Left lung (tissue), 14 donors: ENCODE measurements at places on chromosomes 5 and 9. TPM values are rescaled to one million over a fixed set of nuclear protein-coding genes. Genes with fewer than 3 reads are reported as not detected.

DNA sequence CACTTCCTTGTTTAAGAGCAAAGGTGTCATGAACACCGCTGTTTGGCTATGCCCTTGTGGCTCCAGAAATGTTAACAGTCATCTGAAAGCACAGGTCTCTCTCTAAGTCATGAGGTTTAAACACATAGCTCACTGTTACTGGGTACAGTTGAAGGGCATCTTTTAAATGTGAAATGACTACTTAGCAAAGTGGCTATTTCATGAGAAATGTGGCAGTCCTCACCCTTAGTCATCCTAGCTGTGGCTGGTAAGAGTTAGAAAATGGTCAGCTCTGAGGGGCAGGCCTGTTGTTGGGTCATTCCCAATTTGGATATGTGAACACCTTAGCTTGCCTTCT lies 24.2 kb upstream of the TMEM171 start:
- H3K4me3 ChIP-seq = no peak overlapping the region
- no peak for DNase-seq
- H3K27me3 ChIP-seq = no peaks in the 10 kb centered on the region
- H3K4me1 ChIP-seq = no peaks in the 10 kb centered on the region
- no peak overlapping the region for H3K27ac ChIP-seq

DNA sequence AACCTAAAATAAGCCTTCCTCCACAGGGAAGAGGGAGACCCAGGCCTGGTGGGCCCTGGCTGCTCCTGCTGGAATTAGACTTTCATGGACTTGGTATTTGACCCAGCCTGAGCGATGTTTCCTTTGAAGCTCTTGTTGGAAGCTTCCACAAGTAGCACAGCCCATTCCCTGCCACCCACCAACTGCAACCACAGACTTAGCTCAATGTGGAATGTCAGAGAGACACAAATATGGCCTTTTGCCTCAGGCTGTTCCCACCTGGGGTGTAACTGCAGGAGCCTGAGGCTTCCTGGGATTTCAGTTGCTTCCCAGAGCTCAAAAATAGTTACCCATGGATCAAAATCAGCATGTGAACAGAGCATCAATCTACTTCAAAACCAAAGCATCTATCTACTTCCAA lies 70.3 kb upstream of the LHFPL2 start:
- peaks cover 9% of the 10 kb centered on the region for H3K4me1 ChIP-seq
- H3K4me3 ChIP-seq = no peak overlapping the region
- no peak overlapping the region for H3K27ac ChIP-seq

DNA sequence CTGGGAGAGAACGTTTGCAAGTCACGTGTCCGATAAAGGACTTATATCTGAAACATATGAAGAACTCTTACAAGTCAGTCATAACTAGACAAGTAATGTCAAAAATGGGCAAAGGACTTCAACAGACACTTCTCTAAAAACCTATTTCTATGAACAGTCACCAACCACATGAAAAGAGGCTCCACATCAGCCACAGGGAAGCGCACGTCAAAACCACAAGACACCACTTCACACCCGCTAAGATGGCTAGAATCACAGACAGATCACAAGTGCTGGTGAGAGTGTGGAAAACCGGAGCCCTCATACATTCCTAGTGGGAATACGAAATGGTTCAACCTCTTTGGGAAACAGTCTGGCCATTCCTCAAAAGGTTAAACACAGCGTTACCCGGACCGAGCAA lies 11.5 kb upstream of the CARD9 start:
- DNase-seq = no peak
- no peaks in the 10 kb centered on the region for H3K27me3 ChIP-seq

DNA sequence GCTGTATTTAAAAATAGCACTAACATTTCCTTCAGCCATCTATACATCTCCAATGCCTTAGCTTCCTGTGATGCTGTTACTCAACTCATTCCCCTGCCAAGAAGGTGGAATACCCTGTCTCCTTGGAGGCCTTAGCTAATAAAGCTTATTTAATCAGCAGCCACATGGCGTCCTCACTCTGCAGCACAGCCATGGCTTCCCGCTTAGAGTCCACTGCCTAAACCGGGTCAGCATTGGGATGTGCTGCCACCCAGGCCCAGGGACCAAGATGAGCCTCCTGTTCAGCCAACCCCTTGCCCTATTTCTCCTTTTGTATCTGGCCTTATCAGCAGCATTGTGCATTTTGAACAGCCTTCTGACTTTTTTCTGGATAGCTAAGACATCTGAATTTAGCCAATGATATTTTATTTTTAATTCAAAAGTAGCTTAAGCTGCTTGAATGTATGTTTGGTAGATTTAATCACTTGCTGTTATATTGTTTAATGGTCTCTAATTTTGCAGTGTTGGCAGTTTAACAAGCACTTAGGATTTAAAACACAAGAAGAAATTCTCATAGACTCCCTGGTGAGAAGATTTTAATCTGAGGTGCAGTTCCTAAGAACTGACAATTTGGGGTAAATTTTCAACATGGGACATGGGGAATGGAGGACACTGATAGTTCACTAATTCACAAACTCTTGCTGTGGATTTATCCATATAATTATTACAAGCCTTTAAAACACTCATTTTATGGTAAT lies 113.0 kb downstream of the RPS23 start:
- peak overlapping the region; percentile 42 for H3K27ac ChIP-seq
- no peaks in the 10 kb centered on the region for H3K36me3 ChIP-seq
- peaks cover 15% of the 10 kb centered on the region for H3K4me1 ChIP-seq
- no peak overlapping the region for H3K4me3 ChIP-seq
- no peaks in the 10 kb centered on the region for H3K27me3 ChIP-seq

- no peaks in the 10 kb centered on the region for H3K36me3 ChIP-seq
- H3K27me3 ChIP-seq = peaks cover 34% of the 10 kb centered on the region
- DNase-seq = no peak
- H3K4me1 ChIP-seq = peaks cover 9% of the 10 kb centered on the region
These were observed 109.4 kb downstream of the TMEM174 start for GRCh38 chr5:73282383-73282782.

- H3K27me3 ChIP-seq = no peaks in the 10 kb centered on the region
- no peaks in the 10 kb centered on the region for H3K4me1 ChIP-seq
- DNase-seq = no peak
- H3K4me3 ChIP-seq = no peak overlapping the region
- H3K36me3 ChIP-seq = no peaks in the 10 kb centered on the region
These were observed 400.1 kb upstream of the PCSK5 start for GRCh38 chr9:75490326-75490725.

DNA sequence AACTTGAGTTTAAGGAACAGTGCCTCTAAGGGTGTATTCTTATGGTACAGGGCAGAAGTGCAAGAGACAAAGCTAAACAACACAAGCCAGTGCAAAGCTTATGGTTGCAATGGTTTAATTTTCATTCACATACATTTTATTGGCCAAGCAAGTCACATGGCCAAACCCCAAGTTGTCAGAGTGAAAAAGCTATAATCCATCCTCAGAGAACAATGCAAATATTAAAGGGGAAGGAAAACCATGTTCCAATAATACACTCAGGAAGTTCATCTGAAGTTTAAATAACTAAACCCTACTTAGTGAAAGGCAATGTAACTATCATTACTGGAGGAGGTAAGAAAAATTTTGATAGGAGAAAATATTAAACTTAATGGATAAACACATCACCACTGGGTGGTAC lies 26.6 kb upstream of the TLR4 start:
- DNase-seq = no peak
- H3K4me3 ChIP-seq = no peak overlapping the region
- no peak overlapping the region for H3K27ac ChIP-seq
- peaks cover 15% of the 10 kb centered on the region for H3K4me1 ChIP-seq
- no peaks in the 10 kb centered on the region for H3K27me3 ChIP-seq

DNA sequence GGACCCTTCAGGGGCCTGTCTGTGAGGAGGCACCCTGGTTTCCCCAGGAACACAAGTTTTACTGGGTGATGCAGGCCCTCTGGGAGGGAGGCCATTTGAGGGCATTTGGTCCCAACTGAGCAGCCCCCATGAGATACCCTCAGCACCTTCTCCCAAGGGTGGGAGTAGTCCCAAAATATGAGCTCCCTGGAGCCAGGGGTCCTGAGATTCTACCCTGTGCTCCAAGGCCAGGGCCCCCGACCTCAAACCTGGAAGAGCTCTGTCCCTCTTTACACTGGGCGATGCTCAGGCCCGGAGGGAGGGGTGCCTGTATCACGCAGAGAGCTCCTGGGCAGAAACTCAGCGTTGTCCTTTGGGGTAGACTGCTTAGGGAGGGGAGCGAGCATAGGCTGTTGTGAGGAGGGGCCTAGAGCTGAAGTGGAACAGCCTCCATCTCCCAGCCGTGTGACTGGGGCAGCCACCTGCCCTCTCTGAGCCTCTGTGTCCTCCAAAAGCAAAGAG lies 64.0 kb upstream of the SYNPO start:
- H3K4me3 ChIP-seq = no peak overlapping the region
- DNase-seq = no peak
- no peaks in the 10 kb centered on the region for H3K4me1 ChIP-seq
- H3K36me3 ChIP-seq = no peaks in the 10 kb centered on the region
- H3K27ac ChIP-seq = no peak overlapping the region

- peak overlapping the region; percentile 91 for H3K27ac ChIP-seq
- no peaks in the 10 kb centered on the region for H3K27me3 ChIP-seq
These were observed 675 bp upstream of the SPAAR start for GRCh38 chr9:35908504-35909125.

GRCh38 chr5:96338091-96338490 lies 95.0 kb downstream of the PCSK1 start:
- H3K27me3 ChIP-seq = no peaks in the 10 kb centered on the region
- peak overlapping the region; percentile 33 for H3K27ac ChIP-seq
- H3K4me1 ChIP-seq = no peaks in the 10 kb centered on the region
- no peak for DNase-seq
- H3K4me3 ChIP-seq = no peak overlapping the region
- no peaks in the 10 kb centered on the region for H3K36me3 ChIP-seq

GRCh38 chr9:23582836-23583235 lies 243.2 kb downstream of the ELAVL2 start:
- no peaks in the 10 kb centered on the region for H3K36me3 ChIP-seq
- H3K27me3 ChIP-seq = no peaks in the 10 kb centered on the region
- H3K27ac ChIP-seq = no peak overlapping the region

- H3K27me3 ChIP-seq = no peaks in the 10 kb centered on the region
- no peaks in the 10 kb centered on the region for H3K4me1 ChIP-seq
- no peaks in the 10 kb centered on the region for H3K36me3 ChIP-seq
- no peak overlapping the region for H3K27ac ChIP-seq
These were observed 28.4 kb upstream of the TRIO start for GRCh38 chr5:14114615-14115251.

- peak; percentile 78 for DNase-seq
- H3K4me3 ChIP-seq = peak overlapping the region; percentile 82
- no peaks in the 10 kb centered on the region for H3K36me3 ChIP-seq
- H3K27ac ChIP-seq = peak overlapping the region; percentile 98
- no peaks in the 10 kb centered on the region for H3K27me3 ChIP-seq
These were observed 2.0 kb upstream of the MAT2B start for GRCh38 chr5:163503106-163504078.

DNA sequence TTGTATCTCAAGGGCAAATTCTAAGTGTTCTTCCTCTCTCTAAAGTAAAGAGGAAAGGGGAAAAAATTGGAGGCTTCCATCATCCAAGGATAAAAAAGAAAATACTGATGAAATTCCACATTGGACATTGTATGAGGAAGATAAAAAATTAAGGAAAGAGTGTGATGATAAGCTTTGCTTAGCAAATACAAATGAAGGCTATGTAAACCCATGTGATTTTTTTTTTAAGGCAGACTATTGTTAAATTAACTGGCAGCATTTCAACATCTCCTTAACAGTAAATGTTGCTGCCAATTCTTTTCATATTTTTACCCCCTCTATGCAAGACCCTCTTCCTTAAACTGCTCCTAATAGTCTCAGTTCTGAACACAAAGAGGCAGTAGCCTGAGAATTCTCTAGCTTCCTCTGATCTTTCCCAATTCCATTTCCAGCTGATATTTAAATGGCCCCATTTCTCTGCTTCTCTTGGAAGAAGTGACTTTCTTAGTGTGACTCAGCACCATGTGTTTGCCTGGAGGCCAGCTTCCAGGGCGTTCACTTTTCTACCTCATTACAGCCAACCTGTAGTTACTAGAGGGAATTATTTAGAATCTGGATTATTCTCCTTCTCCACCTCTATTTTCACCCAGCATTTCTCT lies 159.7 kb downstream of the TLE1 start:
- H3K4me1 ChIP-seq = no peaks in the 10 kb centered on the region
- no peaks in the 10 kb centered on the region for H3K36me3 ChIP-seq
- H3K27ac ChIP-seq = no peak overlapping the region
- H3K4me3 ChIP-seq = no peak overlapping the region
- no peaks in the 10 kb centered on the region for H3K27me3 ChIP-seq

- no peak overlapping the region for H3K4me3 ChIP-seq
- no peak for DNase-seq
- no peaks in the 10 kb centered on the region for H3K27me3 ChIP-seq
- H3K4me1 ChIP-seq = no peaks in the 10 kb centered on the region
- H3K36me3 ChIP-seq = no peaks in the 10 kb centered on the region
- H3K27ac ChIP-seq = no peak overlapping the region
These were observed 108.7 kb upstream of the MPDZ start for GRCh38 chr9:13388157-13388556.

DNA sequence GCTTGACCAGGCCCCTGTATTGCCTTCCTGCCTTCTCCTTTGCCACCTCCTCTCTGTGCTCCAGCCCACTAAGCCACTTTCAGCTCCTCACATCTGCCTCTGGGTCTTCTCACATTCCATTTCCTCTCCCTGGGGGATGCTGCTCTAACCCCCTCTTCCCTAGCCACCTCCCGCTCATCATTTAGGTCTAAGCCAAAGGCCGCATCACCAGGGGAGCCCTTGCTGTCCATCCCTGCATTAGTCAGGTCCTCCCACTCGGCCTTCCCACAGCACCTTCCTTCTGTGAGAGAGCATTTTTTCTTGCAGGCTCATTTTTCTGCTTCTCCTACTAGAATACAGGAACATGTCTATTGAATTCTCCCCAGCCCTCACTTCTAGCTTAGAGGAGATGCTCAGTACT lies 72.6 kb upstream of the GALNT10 start:
- H3K4me3 ChIP-seq = no peak overlapping the region
- no peak for DNase-seq
- H3K4me1 ChIP-seq = no peaks in the 10 kb centered on the region
- H3K27me3 ChIP-seq = no peaks in the 10 kb centered on the region
- H3K36me3 ChIP-seq = no peaks in the 10 kb centered on the region
- no peak overlapping the region for H3K27ac ChIP-seq

GRCh38 chr9:123929177-123929869 lies 603 bp downstream of the DENND1A start:
- no peaks in the 10 kb centered on the region for H3K36me3 ChIP-seq
- H3K27me3 ChIP-seq = no peaks in the 10 kb centered on the region
- peaks cover 39% of the 10 kb centered on the region for H3K4me1 ChIP-seq
- H3K27ac ChIP-seq = peak overlapping the region; percentile 43
- DNase-seq = peak; percentile 49

DNA sequence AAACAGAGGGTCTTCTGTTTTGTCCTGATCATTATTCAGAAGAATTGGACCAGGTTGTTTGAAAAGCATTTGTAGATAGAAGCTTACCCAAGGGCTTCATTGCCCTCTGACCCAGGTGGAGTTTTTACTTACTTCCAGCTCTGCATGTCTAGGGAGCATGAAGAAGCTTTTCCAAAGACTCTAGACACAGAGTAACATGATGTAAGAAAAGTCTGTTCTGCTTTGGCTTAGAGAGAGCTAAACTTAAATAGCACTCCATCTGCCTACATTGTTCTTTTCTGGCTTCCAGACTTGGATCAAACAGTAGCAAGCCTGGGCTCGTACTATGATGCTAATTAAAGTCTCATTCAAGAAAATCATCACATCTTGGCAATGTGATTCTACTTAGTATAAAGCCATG lies 112.1 kb downstream of the SNCAIP start:
- no peak for DNase-seq
- H3K4me1 ChIP-seq = no peaks in the 10 kb centered on the region

- H3K4me1 ChIP-seq = peaks cover 41% of the 10 kb centered on the region
- peak; percentile 29 for DNase-seq
- no peaks in the 10 kb centered on the region for H3K27me3 ChIP-seq
- H3K4me3 ChIP-seq = no peak overlapping the region
These were observed 59.4 kb downstream of the SIL1 start for GRCh38 chr5:139138809-139139208.

Gene FOXI1
- not detected for total RNA-seq

Gene ADGRV1
- total RNA-seq = 35.4 TPM

Gene PCA3
- total RNA-seq = 0.16 TPM

Gene PLPPR1
- 1.9 TPM for total RNA-seq

Gene CCL27
- total RNA-seq = not detected

Gene SNCAIP
- total RNA-seq = 3.2 TPM
